Cardiac fibroblast (primary cell): ENCODE measurements at places on chromosomes 3 and 15.

- DNase-seq: peak; percentile 61
Measured at GRCh38 chr3:172034786-172035685, 4.3 kb upstream of the FNDC3B start.

- no peak for DNase-seq
Measured at GRCh38 chr15:33888176-33888575, 80.1 kb upstream of the CHRM5 start.

GRCh38 chr3:31312400-31312799 lies 220.3 kb upstream of the STT3B start:
- peak; percentile 33 for DNase-seq

GRCh38 chr3:123325766-123326256 lies 123.1 kb downstream of the ADCY5 start:
- DNase-seq: no peak

DNA sequence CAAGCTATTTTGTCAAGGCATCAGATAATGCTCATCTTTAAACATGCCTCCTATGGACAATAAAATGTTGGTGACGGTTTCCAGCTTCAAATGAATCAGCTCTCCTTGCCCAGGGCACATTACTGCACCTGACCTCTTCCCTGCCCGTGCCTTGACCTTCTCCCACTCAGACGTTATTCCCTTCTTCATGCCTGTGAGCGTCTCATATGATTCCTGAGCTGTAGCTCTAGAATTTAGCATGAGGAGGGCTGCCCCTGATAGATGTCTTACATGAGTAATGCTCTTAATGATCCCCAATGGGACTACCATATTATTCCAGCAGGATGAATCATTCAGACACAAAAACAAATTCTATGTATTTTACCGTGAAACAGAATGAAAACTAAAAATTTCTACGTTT lies 762.7 kb downstream of the ROBO1 start:
- peak; percentile 76 for DNase-seq

DNA sequence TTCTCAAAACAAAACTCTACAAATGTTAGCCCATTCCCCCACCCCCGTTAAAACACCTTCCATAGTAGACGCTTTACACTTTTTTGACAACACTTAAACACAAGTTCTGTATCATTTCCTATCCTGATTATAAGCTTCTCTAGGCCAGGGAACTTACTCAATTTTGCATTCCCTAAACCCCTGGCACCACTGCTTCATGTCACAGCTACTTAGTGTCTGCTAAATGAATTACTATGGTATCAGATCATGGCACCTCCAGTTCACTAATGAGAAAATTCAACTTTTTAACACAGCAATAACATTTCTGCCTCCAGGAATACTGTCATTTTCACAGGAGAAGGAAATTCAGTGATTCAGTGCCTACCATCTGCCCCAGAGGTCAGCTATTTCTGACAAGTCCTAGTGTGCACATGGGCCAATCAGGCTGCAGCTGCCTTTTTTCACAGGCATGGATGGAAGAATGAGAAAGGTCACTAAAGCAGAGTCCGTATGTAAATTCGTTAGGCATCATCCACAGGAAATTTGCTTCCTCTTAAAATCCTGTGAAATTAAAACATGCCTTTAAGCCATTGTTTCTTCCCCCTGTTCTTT lies 18.5 kb downstream of the SFMBT1 start:
- no peak for DNase-seq

GRCh38 chr15:101349047-101349951 lies 54.3 kb upstream of the SNRPA1 start:
- no peak for DNase-seq

GRCh38 chr3:42996633-42997075 lies 17.5 kb downstream of the GASK1A start:
- DNase-seq: no peak

DNA sequence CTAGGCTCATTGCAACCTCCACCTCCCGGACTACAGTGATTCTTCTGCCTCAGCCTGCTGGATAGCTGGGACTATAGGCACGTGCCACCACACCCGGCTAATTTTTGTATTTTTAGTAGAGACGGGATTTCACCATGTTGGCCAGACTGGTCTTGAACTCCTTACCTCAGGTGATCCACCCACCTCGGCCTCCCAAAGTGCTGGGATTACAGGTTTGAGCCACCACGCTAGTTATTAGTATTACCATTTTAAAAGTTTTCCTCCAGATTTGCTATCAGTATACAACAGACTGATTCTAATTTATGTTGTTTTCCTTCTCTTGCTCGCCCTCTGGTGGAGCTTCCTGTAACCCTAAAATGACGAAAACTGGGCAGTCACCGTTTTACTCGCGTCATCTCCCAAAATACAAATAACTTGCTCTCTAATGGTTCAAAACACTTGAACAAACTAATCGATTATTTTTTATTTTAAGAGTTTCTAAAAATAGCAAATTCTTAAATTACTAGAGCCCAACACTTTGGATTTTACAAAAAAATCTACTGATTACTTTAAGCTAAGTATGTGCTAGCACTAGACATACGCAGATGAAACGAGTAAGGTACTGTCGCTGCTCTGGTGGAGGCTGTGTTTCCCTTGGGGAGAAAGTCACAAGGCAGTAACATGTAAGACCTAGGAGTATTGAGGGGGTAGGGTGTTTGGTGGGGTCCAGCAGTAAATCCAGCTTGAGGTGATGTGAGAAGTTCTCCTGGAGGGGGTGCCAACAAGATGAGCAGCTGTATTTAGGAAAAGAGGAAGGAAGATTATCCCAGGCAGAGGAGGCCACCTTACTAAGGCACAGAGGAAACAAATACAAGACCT lies 203.3 kb downstream of the MBNL1 start:
- peak; percentile 74 for DNase-seq

DNA sequence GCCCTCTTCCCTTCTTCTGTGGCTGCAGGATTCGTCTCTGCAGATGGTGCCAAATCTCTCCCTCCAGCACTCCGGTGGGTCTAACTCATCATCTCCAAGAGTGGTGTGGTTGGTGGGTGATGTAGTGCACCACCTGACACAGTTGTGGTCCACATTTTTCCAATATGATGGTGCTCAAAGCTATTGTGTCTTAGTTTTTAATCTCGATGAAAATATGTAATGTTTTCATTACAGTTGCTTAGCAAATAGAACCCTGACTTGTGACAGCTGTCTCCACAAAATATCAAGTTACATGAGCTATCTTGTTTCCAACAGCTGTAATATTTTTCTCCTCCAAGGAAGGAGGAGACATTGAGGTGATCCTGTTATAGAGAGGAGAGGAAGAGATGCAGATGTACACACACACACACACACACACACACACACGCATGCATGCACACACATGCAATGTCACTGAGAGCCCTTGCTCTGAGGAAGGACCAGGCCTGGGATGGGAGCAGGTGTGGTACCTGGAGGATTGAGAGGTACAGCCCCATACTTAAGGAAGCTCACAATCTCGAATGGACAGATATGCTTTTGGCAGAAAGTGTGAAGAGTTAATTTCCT lies 15.7 kb upstream of the ESYT3 start:
- DNase-seq: no peak

GRCh38 chr15:63560741-63561448 lies 36.3 kb upstream of the FBXL22 start:
- no peak for DNase-seq

DNA sequence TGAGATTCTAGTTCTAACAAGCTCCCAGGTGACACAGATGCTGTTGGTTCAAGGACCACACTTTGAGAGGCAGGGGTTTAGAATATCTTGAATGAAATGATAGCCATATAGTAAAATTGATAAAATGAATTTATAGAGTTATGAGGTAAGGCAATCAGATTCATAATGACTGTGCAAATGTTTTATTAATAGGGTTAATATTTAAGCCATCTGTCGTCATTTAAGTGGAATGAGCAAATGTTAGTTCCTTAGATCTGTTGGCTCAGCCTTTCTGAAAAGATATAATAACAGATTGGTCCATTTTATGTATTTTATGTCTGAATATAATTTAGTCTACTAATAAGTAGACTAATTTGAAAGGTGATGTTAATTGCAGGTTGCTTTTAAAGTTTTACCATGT lies 12.9 kb downstream of the REC114 start:
- DNase-seq: no peak

GRCh38 chr3:45790596-45790995 lies 5.7 kb downstream of the SLC6A20 start:
- no peak for DNase-seq

DNA sequence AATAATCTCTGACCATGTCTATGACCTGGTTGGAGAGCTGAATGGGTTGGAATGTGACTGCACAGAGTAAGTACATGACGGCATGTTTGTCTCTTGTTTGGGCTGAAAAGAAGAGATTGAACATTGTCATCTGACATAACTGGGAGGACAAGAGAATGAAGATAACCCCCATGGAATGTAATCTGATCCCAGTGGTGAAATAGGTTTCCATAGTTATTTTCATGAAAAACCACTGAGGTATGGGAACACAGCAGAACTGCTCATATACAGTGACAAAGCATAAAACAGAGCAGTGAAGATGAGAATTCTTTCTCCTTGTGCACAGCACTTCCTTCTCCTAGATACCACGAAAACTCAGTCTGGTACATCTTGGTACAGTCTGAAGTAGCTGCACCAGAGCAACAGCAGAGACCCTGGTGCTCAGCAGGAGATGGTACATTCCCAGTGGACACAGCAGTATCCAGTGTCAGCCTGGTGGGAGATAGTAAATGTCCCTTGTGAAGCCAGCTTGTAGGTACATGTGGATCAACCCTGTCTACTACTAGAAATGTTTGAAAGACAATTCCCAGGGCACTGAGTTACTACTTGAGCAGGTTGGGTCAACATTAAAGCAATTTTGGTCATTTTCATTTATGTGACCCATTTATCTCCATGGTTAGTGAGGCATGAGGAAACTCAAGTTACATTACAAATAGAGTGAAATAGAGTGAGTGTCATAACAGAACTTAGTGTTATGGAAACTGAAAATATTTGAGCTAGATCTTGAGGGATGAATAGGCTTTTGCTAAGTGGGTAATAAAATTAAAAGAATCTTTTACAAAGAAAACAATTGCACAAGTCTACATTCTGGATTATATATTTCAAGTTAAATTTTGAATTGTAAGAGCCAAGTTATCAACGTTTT lies 178.3 kb downstream of the SUCNR1 start:
- DNase-seq: peak; percentile 44

GRCh38 chr3:15768421-15769255 lies 29.1 kb downstream of the ANKRD28 start:
- DNase-seq: peak; percentile 97

DNA sequence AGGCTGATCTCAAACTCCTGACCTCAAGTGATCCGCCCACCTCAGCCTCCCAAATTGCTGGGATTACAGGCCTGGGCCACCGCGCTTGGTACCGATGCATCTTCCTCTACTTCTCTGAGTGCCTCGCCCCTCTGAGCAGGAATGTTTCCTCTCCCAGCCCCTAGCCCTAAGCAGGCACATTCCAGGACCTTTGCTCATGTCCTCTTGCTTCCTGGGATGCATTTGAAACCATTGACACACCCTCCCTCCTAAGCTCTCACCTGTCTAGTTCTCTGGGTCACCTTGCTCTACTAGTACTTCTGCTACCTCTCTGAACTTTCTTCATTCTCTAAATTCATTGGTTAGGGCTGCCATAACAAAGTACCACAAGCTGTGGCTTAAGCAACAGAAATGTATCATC lies 17.9 kb upstream of the UACA start:
- no peak for DNase-seq

GRCh38 chr3:157572559-157573270 lies 69.5 kb upstream of the VEPH1 start:
- DNase-seq: peak; percentile 67

- DNase-seq: peak; percentile 59
Measured at GRCh38 chr3:195522254-195523023, 20.7 kb downstream of the PPP1R2 start.

GRCh38 chr3:44989636-44990373 lies 13.8 kb downstream of the EXOSC7 start:
- no peak for DNase-seq

- peak; percentile 40 for DNase-seq
Measured at GRCh38 chr3:100033903-100034471, 80.3 kb downstream of the FILIP1L start.

DNA sequence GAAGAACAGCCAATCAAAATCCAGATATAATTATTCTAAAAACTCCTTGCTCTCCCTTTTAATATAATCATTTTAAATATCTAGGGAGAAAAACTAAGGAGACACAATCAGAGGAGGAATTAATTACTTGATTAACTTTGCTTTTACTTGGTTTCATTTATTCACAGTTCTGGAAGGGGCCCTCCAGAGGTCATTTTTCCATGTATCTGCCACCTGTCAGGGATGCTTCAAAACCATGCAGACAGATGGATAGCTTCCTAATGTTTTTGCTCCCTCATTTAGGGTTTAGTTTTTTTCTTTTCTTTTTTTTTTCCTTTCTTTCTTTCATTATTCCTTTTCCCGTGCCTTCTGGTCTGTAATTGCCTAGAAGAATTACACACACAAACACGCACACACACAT lies 438.1 kb upstream of the ARPP21 start:
- no peak for DNase-seq

GRCh38 chr3:189324538-189325138 lies 152.9 kb downstream of the TPRG1 start:
- DNase-seq: peak; percentile 67

DNA sequence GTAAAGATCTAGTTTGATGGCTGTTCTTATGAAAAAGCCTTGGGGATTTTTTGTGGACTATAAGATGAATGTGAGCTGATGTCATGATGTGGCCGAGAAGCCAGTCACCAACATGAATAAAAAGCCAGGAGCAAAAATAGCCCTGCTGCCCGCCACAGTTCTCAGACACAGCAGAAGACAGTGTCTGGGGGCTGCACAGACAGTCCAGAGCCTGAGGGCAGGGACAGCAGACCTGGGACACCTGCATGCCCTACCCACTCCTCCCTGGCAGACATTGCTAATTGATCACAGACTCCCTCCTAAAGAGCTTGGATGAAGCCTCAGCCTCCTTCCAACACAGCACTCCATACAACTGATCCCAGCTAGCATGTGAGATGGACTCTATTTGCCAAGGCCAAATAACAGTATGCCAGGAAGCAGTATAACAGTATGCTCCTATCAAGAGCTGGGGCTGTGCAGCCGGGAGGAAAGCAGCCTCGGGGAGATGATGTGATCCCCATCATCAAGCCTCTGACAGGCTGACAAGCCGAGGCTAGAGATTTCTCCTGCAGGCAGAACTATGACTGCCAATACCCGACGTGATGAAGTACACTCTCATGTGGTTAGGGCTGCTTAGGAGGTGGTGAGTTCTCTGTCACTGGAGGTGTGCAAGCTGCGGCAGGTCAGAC lies 105.4 kb upstream of the RPL32 start:
- DNase-seq: no peak

GRCh38 chr3:120854908-120855526 lies 53.0 kb upstream of the STXBP5L start:
- DNase-seq: no peak
